ENCODE measurements at places on chromosomes 11 and 22.
A peak's percentile ranks its signal among the peaks of the same experiment; 100 is the strongest.

- DNase-seq, result no peak
Measured at GRCh38 chr11:132646890-132647289, 885.4 kb downstream of the OPCML start.

GRCh38 chr11:73818846-73819245 lies 31.2 kb downstream of the MRPL48 start:
- no peak for DNase-seq

DNA sequence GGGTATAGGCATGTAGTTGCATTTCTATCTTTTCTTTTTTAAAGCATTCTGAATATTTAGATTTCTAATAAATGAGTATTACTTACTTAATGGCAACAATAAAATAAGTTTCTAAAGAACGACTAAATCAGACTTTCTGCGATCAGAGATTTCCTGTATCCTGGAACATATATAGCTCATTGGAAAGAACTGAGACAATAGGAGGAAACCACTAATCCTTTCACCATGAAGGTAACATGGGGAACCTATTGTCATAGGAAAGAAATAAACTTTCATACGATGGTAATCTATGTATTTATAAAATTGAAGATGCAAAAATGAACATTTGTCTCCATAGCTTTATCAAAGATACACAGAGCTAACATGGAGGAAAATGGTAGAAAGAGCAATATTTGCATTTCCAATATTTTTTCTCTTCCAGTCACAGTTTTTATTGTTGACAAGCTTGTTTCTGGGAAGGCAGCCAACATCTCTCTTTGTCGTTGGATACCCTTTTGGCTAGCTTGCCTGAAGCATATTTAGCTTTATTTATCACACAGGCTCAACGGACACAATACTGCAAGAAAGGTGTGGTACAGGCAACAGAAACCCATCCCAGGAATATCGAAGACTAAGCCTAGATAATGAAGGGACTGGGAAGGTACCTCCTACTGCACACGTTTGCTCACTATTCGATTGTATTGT lies 293.3 kb upstream of the MPPED2 start:
- no peak for DNase-seq

GRCh38 chr11:87861030-87861429 lies 314.2 kb downstream of the RAB38 start:
- no peak for DNase-seq

GRCh38 chr11:116375221-116375620 lies 397.6 kb downstream of the BUD13 start:
- no peak for DNase-seq

- DNase-seq, result no peak
Measured at GRCh38 chr11:33616552-33616951, 84.1 kb downstream of the C11orf91 start.

GRCh38 chr11:19087658-19088057 lies 27.1 kb upstream of the MRGPRX2 start:
- no peak for DNase-seq

- no peak for DNase-seq
Measured at GRCh38 chr22:17245341-17245740, 26.1 kb upstream of the ADA2 start.

GRCh38 chr11:94673386-94673785 lies 94.8 kb upstream of the AMOTL1 start:
- DNase-seq, result no peak

GRCh38 chr11:2266586-2267305 lies 3.6 kb downstream of the ASCL2 start:
- no peak for DNase-seq

GRCh38 chr22:19691721-19692341 lies 22.5 kb upstream of the SEPTIN5 start:
- no peak for DNase-seq

- DNase-seq, result no peak
Measured at GRCh38 chr22:31272522-31273446, 19.5 kb downstream of the PIK3IP1 start.

DNA sequence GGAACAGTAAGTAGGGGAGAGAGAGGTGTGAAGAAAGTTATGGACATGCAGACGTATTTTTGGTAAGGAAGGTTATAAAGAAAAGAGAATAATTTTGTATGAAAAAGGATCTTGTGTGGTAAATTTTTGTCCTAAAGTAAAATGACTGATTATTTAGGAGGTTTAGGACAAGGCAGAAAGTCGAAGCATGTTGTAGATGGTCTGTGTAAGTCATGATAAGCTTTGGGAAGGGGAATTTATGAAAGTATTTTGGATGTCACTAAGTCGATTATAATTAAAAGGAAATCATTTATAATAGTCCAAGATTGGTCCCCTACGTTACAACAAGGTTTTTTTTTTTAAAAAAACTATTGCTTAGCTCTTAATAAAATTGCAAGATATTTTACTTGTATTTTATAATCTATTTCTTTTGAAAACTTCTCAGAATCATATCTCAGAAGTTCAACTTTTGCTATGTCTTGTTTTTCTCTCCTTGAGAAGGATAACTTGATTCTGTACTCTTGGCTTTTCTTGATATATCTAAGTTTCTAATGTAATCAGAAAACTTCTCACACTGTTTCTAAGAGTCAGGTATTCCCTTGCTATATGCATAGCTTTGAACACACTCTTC lies 10.9 kb upstream of the CABP2 start:
- no peak for DNase-seq

GRCh38 chr11:18768472-18768901 lies 23.1 kb downstream of the PTPN5 start:
- DNase-seq, result no peak

DNA sequence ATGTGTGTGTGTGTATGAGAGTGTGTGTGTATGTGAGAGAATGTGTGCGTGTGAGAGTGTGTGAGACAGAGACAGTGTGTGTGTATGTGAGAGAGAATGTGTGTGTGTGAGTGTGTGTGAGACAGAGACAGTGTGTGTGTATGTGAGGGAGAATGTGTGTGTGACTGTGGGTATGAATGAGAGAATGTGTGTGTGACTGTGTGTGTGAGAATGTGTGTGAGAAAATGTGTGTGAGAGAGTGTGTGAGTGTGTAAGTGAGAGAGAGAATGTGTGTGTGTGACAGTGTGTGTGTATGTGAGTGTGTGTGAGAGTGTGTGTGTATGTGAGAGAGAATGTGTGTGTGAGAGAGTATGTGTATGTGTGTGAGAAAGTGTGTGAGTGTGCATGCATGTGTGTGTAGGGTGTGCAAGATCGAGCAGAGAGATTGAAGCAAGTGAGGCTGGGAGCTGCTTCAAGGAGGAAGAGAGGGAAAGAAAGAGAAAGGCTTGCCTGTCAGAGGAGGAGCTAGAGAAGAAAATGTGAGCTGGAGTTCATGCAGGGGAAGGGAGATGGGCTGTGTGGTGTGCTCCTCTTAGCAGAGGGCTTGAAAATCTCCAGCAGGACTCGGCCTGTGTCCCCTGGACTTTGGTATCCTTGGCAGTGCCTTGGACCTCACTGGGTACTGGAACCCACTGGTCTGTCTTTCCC lies 27.7 kb upstream of the TP53I11 start:
- DNase-seq, result no peak

DNA sequence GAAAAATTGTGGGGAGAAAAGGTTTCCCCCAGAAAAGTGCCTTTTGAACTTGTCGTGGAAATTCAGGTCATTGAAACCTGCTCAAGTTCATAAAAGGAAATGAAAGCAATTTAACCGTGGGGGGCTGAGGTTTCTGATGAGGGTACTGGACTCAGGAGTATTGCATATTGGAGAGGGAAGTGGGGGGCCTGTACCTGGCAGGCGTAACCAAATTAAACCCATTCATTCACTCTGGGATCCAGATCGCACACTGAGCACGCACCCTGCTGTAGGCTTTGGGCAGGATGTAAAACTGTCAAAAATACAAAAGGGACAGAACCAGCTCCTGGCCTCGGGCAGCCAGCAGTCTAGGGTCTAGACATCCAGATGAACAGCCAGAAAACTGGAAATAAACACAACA lies 1517.4 kb downstream of the BRD1 start:
- no peak for DNase-seq

DNA sequence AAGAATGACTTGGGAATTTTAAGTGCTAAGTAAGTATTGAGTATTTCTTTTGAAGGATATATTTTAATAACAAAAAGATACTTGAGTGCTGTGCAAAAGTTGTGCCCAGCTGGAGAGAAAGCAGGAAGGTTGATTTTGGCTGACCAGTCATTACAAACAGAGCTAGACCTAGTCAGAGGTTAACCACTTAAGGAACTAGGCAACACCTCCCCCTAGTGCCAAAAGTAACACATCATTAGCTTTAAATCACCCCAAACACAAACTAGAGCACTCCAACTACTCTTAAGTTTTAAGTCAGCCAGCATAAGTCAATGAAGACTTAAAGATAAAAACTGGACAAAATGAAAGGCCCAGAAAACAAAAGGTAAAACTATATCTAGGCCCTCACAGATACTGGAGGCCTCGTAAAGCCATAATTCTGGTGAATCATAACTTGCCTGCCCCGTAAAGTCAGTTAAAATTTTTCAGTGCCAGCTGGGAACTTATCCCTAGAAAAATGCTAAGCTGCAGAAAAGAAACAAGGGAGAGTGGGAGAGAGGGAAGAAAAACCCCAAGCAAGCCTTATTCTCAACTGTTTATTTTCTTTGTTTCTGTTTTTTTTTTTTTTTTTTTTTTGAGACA lies 4.6 kb downstream of the TMEM9B start:
- no peak for DNase-seq

DNA sequence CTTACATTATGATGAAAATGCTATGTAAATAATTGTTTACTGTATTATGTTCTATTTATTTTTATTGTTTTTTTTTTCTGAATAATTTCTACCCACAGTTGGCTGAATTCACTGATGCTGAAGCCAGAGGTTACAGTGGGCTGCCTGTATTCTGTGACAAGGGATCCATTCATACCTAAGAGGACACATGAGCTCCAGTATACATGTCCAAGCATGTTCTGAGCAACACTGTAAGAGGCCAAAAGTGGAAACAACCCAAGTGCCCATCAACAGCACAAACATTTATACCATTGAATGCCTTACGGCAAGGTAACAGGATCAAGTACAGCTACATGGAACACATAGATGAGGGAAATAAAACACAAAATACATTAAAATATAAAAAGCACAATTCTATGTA lies 1.4 kb upstream of the SRSF8 start:
- DNase-seq, result no peak

GRCh38 chr22:32951807-32952153 lies 106.4 kb downstream of the SYN3 start:
- DNase-seq, result no peak

- peak; percentile 47 for DNase-seq
Measured at GRCh38 chr11:765025-765801, 12.1 kb downstream of the GATD1 start.

DNA sequence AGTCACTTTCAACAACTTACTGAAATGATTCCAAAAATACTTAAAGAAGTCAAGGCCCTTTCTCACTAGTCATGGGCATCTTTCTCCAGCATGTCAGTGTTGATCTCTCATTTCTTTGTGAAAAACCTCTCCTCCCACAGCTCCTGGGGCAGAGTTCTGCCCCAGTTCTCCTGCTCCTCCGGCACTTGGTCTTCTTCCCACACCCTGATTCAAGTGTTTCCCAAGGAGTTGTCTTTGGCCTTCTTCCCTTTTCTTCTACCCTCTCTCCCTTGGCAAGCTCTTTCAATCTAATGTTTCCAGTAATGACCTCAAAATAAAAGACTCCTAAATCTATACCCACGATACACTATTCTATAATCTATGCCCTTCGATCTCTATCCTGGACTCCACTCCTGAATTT lies 42.1 kb upstream of the CCDC34 start:
- no peak for DNase-seq

DNA sequence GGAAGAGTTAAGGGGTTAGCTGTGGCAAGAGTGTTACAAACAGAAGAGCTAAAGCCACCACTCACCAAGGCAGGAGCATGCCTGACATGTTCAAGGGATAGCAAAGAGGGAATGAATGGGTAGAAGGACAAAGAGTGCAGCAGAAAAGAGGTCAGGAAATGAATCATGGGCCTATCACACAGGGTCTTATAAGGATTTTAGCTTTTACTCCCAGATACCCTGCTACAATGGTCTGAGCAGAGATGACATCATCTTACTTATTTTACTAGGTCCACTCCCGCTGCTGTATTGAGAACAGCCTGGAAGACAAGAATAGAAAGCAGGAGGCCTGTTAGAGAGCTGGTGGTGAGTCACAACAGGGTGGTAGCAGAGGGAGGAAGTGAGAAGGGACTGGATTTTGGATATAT lies 9.8 kb downstream of the TRAF6 start:
- DNase-seq, result no peak

DNA sequence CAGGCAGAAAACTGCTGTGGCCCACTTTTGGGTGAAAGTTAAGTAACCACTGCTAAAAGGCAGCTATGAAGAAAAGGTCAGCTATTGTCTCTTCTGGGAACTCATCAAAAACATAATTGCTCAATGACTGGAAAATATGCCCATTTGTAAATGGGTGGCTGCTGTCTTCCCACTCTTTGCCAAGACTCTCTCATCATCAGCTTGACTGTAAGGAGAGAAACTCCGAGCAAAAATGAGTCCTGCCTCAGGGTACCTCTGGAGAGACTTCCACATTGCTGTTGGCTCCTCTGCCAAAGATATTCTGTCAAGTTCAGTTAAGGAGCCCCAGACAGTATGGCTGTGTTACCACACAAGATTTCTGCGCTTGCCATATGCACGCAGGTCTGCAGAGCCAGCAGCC lies 138.7 kb downstream of the BBOX1 start:
- DNase-seq, result no peak

GRCh38 chr11:64263021-64263946 lies 12.0 kb downstream of the PLCB3 start:
- no peak for DNase-seq

DNA sequence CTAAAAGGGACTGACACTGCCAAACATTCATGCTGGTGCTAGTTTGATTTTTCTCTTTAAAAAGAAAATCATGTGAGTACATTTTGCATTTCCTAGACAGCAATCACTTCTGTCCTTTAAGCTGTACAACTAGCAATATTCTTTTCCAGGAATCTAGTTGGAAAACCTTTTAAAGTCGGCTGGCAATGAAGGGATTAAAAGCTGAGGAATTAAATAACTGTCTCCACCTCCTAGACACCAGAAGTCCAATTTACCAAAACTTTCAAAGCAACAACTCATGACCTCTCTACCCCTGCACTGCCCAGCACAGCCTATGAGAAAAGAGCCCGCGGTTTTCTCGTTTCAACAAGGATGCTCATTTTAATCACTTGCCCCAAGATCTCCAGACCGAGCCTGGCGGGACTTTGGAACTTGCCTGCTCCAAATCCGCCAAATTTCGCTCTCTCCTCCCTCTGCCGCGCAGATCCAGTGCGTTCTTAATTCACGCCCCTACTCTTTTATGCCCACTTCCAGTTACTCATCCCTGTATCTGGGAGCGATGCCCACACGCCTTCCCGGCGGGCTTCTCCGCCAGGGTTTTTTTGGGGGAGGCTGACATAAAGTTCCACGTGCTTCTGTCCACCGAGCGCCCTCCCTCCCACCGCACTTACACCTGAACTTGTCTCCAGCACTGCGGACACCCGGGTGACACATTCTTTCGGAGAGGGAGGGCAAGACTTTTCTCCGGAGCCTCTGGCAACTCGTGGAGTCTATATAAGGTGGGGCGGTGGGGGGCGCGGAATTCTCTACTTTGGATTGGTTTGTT lies 2.5 kb downstream of the MPPED2 start:
- no peak for DNase-seq

Data from stimulated activated CD8-positive, alpha-beta memory T cell treated with anti-CD3 and anti-CD28 coated beads, Interleukin-7, amount 100 ng/mL, for 1 hour (primary cell).